Muscle of back (tissue), 13 donors: ENCODE measurements at places on chromosomes 7 and 10. TPM values are rescaled to one million over a fixed set of nuclear protein-coding genes. Genes with fewer than 3 reads are reported as not detected.

DNA sequence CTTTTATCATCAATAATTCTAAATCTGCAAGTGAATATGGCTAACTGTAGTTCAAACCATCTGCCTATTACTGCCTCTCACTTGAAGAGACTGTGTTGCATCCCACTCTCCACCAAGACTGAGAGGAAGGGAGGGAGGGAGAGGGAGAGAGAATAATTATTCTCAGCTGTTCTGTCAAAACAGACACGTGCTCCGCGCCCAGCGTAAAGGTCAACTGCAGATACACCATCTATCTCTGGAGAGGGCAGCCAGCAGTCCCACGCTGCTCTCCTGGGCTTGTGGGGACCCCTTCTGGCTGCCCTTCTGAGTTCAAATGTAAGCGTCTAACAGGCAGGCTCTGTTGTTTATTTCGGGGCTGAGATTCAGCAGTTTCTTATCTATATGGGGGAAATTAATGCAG lies 625.5 kb upstream of the GALNT17 start:
- peak; percentile 46 for DNase-seq

- peak; percentile 49 for DNase-seq
These were observed 734 bp downstream of the CHST3 start for GRCh38 chr10:71964743-71965515.

Gene PNLIPRP2
- not detected for polyA plus RNA-seq

- no peak for DNase-seq
These were observed 63.1 kb downstream of the TNS3 start for GRCh38 chr7:47518827-47519226.

DNA sequence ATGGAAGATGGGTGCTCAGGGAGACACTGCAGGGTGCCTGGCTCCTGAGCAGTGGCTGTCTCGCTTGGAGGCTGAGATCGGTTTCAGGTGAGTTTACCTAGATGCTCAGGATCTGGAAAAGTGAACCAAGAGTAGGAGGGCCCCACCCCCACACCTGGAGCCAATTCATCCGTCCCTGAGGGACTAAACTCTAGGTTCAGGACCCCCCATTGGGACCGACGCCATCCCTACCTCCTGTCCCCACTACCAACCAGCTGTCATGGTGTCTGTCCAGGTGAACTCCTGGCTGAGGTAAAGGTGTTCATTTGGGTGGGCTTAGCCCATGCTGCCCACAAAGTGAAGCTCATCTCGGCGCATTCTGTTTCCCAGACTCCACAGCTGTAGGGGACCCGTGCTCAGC lies 174.6 kb upstream of the PLPP4 start:
- no peak for DNase-seq

- no peak for DNase-seq
These were observed 112.2 kb upstream of the LRGUK start for GRCh38 chr7:134014935-134015334.

GRCh38 chr7:90570373-90570959 lies 25.7 kb upstream of the CDK14 start:
- no peak for DNase-seq

DNA sequence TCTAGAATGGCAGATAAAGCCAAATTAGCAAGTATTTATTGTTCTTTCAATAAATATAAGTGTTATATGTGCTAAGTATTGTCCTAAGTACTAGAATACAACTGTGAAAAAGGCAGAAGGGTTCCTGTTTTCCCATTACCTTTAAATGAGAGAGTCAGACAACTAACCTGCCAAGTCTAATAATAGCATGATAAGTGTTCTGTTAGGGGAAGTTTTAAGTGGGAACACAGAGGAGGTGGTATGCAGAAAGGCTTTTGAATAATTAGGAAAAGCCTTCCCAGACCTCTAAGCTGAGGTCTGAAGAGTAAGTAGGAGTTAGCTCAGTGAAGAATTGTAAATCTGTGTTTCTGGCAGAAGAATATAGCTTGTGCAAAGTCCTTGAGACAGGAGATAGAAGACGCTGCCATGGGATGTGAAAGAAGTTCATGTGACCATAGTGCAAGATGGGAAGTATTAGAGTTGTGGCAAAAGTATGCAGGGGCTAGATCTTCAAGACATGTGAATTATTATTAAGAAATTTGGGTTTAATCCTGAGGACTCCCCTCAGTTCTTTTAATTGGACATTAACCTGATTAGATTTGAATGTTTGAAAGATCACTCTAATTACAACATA lies 12.5 kb downstream of the SHOC2 start:
- no peak for DNase-seq

- no peak for DNase-seq
These were observed 60.0 kb downstream of the PLXNA4 start for GRCh38 chr7:132516042-132516840.
